ENCODE measurements at places on chromosomes 6 and 20.
A peak's percentile ranks its signal among the peaks of the same experiment; 100 is the strongest.

DNA sequence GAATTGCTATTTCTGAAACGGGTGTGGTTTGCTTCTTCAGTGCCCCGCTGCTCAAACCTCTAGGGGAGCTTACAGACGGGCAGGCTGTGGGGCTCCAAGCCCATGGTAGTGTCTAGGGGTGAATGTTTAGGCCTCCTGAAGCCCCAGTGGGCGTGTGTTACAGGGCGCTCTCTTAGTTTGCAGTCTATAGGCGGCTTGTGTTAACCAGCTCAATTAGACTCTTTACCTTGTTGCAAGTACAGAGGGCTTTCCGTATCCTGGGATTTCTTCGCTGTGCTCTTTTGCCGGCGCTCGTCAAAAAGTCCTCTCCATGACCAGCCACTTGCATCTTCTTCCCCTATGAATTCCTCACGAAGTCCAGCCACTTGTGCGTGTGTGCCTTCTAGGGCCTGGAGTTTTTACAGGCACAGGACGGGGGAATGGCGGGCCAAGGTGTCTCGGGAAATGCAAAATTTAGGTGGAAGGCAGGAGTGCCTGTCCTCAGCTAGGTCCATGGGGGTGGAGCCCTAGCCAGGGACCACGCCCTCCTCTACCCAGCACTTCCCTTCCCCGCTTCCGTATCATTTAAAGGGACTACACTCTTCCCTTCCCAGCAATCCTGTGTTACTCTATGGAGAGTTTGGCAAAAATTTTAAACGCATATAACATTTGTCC, 94.5 kb downstream of the HTR1B start:
- no peak for DNase-seq

DNA sequence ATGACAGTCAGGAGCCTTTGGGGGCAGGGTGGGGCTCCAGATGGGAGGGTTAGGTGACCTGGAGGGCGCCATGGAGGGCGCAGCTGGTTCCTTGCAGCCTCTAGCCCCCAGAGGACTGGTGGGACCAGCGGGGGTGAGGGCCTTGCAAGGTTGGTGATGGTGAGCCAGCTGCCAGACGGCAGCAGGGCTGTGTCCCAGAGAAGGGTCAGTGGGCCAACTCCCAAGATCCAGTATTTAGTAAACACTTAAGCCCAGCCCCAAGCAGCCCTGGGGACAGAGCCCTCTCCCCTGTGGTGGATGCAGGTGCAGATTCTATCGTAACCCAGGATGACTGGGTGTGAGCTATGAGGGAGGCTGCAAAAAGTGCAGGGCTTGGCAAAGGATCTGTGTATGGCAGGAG, 201.5 kb upstream of the RNF24 start:
- no peak for DNase-seq

DNA sequence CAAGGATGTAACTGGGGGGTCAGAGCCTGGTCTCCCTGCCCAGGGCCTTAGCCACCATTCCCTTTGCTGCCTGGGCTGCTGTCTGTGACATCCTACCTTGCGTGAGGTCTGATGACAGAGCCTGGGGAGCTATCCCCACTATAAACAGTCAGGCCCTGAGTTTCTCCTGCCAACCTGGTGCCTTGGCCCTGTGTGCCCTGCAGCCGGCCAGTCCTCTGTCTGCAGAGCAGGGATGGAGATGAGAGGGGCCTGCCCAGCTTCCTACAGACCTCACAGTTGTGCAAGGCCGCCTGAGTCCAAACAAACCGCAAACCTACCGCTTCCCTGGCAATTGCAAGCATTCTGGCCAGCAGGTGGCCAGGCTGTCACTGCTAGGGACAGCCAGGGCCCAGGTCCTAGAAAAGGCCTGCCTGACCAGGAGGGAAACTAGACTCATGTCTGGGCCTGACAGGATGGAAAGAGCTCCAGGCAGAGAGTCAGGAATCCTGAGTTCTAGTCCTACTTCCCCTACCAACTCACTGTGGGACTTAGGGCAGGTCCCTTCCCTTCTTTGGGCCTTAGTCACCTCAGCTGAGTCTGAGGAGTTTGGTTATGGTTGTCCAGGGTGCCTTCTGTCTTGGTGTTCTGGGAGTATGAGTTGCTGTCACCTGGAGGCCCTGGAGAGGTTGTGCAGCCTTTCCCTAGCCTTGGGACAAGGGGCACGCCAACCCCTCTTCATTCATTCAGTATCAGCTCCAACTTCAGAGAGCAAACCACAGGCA, 86.2 kb downstream of the VEGFA start:
- peak; percentile 73 for DNase-seq

DNA sequence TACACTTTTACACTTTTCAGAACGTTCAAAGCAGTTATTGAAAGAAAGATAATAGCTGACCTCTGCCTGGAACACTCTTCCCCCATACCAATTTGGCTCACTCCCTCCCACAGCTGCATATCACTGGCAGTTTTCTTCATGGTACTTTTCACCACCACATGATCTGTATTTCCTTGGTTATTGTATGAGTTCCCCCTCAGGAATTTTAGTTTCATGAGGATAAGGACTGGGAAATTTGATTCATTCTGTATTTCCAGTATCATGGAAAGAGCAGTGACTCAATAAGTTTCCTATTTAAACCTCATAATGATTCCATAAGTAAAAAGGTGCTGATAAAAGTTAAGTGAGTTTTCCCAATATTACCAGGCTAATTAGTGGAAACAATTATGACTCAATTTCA, 16.0 kb downstream of the HTR1B start:
- DNase-seq, result no peak

DNA sequence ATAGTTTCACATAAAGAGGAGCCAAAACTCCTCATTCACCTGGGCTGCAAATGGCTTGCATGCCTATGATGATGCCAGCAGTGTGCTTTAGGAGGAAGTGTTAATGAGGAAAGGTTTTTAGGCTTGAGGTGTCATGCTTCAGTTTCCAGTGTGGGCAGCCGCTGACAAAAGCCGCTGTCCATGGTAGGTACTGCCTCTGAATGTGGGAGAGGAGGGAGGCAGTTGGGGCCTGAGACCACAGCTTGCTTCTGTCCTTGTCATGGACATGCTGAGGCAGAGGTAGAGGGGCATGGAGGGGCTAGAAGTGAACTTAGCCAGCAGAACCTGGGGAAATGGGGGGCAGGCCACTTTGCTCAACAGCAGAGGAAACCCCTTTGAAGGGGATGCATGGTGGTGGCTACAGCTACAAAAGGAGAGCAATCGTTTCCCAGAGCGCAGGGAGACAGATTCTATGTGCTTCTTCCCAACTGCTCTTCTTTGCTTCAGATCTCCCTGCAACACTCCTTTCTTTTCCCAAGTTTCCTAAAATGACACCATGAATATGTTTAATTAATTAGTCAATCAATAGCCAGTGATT, 372.1 kb upstream of the CNR1 start:
- no peak for DNase-seq

DNA sequence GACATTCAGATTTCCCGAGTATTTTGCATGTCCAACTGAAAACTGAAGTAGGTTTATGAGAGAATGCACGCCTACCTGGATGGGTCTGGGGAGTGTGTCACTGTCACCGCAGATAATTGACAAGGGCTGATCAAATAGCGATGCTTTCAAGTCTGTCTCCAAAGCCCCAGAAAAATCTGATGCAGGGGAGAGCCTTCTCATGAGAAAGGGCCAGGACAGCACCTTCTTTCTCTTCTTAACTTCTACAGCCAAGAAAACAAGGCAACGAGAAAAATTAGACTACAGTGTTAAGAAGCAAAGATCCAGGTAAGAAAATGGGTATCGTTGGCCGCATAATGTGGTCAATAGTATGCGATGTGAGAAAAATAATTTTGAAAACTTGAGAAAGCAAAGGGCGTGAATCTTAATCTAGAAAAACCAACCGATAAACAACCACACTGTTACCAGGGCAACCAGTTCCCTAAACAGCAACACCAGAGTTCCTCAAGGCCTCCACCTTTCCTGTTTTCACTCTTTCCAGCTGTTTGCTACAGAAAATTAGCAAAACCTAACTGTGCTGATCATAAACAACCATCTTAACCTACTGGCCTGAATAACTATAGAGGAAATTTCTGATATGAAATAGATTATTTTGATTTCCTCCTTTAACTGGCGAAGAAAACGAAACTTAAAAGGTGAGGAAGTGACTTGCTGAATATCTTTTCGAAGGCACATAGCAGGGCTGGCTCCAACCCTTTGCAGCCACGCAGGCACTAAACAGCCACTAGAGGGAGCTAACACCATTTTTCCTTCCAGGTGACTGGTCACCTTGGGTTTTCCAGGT, 2.6 kb downstream of the TAGAP start:
- peak; percentile 83 for DNase-seq

DNA sequence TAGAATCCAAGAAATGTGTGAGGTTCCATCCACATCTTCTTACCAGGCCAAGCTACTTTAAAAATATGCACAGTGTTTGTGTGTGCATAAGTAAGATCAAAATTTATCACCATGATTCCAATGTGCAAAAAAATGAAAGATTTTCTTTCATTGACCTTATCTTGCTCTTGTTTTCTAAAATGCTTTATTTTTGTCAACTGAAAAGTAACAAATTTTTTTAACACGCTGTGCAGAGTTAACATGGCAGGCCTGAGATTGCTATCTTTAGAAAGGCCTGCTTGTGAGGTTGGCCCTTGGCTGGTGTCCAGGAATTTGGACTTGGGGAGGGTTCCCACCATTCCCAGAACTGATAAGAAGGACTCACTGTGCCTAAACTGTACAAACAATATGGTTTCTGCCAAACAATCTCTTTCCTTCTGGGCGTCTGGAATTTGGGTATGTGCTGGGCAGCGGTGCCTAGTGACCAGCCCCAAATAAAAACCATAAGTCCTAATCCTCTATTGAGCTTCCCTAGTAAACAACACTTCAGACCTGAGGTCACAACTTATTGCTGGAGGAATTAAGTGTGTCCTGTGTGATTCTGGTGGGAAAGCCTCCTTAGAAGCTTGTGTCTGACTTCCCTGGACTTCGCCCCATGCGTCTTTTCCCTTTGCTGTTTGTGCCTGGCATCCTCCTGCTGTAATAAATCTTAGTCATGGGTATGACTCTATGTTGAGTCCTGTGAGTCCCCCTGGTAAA, 19.8 kb upstream of the MYLIP start:
- DNase-seq, result no peak

DNA sequence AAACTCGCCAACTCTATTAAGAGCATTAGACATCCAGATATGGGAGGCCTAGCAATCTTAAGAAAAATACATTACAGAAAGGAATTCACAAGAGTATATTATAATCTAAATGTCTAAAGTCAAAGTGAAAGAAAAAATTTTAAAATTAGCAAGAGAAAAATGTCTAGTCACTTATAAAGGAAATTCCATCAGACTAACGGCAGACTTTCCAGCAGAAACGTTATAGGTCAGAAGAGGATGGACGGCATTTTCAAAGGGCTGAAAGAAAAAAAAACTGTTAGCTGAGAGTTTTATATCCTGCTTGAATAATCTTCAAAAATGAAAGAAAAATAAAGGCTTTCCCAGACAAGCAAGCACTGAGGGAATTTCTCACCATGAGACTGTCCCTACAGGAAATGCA, 269.0 kb downstream of the HDGFL1 start:
- no peak for DNase-seq

- DNase-seq, result peak; percentile 54
These were observed 115.8 kb downstream of the FOXO3 start for GRCh38 chr6:108676555-108676954.

- DNase-seq, result no peak
These were observed 16.7 kb upstream of the PI3 start for GRCh38 chr20:45157962-45158361.

DNA sequence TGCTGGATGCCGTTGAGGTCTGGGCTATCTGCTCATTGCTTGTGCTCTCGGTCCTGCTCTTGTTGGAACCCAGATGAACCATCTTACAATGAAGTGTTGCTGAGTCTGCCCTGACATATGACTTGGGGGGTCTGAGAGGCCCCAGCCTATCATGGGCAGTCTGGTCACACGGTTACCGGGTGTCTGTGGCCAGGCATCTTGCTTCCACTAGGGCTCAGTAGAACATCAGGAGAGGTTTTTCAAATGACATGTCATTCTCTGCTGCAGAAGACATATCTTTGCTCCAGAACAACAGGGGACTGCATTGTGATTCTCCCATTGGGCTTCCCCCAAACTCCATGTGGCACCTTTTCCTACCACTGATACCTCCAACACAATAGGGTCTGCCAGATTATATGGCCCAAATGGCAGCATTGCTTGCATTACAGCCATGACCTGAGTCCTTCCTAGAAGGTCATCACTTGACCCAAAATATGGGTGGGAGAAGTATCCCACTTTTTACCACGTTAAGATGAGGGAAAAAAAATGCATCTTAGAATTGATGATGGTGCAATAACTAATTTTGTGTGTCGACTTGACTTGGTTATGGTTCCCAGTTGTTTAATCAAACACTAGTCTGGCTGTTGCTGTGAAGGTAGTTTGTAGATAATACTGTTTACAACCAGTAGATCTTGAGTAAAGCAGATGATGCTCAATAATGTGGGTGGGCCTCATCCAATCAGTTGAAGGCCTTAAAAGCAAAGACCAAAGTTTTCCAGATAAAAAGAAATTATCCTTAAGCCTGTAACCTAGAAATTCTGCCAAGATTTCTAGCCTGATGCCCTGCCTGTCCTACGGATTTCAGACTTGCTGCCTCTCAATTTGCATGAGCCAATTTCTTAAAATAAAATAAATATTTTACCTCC, 241.0 kb downstream of the QKI start:
- no peak for DNase-seq

DNA sequence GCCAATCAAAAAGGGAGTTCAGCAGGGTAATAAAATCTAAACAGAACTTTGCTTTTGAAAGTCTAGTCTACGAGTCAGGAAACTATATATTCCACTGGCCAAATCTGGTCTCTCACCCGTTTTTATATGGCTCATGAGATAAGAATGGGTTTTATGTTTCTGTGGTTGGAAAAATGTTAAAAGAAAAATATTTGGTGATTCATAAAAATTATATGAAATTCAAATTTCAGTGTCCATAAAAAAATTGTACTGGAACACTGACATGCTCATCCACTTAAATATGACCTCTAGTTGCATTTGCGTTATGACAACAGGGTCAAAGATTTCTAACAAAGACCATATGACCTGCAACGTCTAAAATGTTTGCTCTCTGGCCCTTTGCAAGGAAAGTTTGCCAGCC, 22.3 kb upstream of the LAMP5 start:
- DNase-seq, result no peak

- DNase-seq, result no peak
These were observed 4.5 kb downstream of the PRDM13 start for GRCh38 chr6:99611148-99611547.

DNA sequence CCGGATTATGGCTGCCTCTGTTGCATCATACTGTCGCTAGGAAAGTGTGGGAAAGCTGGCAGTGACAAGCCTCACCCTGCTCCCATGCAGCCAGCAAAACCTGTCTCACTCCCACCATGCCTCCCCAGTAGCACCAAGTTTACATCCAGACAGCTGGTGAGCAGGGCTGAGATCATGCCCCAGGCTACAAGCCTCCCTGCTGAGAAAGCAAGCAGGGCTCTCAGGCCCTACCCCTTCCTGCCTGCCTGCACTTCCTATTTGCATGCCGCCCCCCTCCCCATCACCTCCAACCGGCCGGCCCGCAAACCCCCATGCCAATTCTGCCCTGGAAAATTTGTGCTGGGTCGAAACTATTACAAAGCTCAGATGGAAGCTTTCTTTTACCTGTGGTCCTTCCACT, 408.2 kb upstream of the FKBP1C start:
- peak; percentile 81 for DNase-seq

- DNase-seq, result no peak
These were observed 79.6 kb downstream of the CEP57L1 start for GRCh38 chr6:109174916-109175315.

GRCh38 chr6:147231589-147231988, 27.4 kb downstream of the STXBP5 start:
- DNase-seq, result no peak
